ENCODE measurements at places on chromosomes 1 and 21. TPM values are rescaled to one million over a fixed set of nuclear protein-coding genes. Genes with fewer than 3 reads are reported as not detected.

- no peak for DNase-seq
Observed at GRCh38 chr1:207003210-207003609, 29.3 kb downstream of the C1orf116 start.

GRCh38 chr1:21674957-21675356 is 5.8 kb upstream of the RAP1GAP start:
- no peak for DNase-seq

- peak; percentile 53 for DNase-seq
Observed at GRCh38 chr1:26861286-26861701, 1.7 kb upstream of the SFN start.

- peak; percentile 73 for DNase-seq
Observed at GRCh38 chr1:151457911-151458801, 1.1 kb downstream of the POGZ start.

SEMA6C gene
- total RNA-seq, result 0.13 TPM
